Activated CD4-positive, CD25-positive, alpha-beta regulatory T cell treated with anti-CD3 and anti-CD28 coated beads, Interleukin-2, amount 50 U/mL, for 16 hours (primary cell): ENCODE measurements at places on chromosomes 16 and 17.

DNA sequence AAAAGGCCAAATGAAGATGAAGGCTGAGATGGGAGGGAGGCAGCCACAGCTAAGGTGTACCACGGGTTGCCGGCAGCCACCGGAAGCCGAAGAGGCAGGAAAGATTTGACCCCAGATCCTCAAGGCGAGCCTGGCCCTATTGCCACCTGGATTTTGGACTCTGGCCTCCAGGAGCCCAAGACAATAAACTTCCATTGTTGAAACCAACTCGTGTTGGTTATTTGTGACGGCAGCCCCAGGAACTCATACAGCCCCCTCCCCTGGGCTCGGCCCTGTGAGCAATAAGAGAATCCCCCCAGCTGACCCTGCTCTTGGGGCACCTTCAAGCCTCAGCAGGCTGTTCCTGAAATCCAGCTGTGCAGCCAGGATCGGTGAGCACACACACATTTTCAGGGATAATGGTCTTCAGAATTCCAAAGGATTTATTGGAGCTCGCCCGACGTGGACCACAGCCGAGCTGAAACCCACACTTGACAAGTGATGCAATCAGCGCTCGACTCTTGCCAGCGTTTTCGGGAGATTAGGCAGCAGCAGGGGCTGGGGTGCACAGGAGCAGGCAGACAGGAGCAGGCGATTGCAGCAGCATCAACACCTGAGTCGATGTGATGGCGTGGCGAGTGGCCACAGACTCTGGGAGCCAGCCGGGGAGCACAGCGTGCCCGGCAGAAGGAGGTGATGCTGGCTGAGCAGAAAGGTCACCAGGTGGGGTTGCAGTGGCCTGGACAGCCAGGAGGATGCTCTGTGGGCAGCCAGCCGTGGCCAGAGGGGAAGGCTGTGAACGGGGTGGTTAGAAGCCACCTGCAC lies 22.4 kb upstream of the CBX4 start:
- DNase-seq = no peak

- DNase-seq = no peak
These were observed 24.2 kb downstream of the XPO6 start for GRCh38 chr16:28187595-28188004.

DNA sequence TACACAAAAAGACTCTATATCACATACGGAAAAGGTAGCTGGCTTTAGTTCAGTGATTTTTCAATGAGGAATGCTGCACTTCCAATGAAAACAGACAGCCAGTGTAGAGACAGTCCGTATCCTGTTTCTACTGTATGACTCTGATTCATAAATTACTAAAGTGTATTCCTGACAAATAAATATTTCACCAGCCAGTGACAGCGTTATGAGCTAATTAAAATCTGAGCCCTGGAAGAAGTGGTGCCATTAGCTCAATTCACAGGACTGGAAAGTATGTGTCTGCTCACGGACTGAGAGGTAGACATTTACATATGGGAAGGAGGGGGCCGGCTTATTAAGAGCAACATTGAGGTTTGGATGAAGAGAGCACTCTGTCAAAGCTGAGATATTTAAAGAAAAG lies 207.9 kb upstream of the RBFOX1 start:
- no peak for DNase-seq

- no peak for DNase-seq
These were observed 650 bp downstream of the ATP6V0A1 start for GRCh38 chr17:42459256-42459800.

DNA sequence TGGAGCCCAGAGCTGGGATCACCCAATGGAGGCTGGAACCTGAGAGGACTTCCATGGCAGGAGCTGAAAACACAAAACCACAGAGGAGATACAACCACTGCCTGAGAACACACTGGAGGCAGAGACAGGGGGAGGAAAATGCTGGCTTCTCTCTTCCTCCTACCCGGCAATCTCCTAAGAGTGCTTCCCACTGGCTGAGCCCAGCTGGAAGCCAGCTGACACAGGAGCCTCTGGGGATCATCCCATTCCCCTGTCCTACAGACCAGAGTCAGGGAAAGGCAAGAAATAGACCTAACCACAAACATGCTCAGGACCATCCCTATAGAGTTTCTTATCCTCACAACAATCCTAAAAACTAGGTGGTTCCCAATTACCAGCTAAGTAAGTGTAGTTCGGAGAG lies 112.4 kb upstream of the CDH5 start:
- DNase-seq = no peak

DNA sequence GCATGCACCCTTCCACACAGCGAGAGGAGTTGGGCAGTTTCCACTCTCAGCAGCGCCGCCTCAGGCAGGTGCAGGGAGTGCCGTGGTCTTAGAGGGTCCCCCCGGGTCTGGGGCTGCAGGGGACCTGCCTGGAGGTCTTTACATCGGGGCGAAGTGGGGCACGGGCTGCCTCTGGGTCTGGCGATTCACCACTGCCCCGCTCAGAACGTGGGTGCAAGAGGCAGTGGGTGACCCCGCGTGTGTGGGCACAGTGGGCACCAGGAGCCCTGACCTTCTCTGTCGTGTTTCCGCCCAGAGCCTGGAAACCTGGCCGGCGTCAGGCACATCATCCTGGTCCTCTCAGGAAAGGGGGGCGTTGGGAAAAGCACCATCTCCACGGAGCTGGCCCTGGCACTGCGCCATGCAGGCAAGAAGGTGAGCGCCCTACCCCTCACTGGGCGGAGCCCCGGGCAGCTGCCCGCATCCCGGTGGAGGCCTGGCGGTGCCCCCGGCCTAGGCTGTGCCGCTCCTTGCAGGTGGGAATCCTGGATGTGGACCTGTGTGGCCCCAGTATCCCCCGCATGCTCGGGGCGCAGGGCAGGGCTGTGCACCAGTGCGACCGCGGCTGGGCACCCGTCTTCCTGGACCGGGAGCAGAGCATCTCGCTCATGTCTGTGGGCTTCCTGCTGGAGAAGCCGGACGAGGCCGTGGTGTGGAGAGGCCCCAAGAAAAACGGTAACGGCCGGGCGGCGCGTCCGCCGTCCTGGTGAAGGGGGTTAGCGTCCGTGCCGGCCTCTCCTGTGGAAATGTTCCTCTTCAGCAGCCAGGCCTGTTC lies 3.7 kb downstream of the NUBP2 start:
- DNase-seq = no peak

- DNase-seq = no peak
These were observed 31.3 kb downstream of the COX4I1 start for GRCh38 chr16:85830821-85831220.

GRCh38 chr17:45101883-45102811 lies 30.2 kb downstream of the PLCD3 start:
- no peak for DNase-seq

DNA sequence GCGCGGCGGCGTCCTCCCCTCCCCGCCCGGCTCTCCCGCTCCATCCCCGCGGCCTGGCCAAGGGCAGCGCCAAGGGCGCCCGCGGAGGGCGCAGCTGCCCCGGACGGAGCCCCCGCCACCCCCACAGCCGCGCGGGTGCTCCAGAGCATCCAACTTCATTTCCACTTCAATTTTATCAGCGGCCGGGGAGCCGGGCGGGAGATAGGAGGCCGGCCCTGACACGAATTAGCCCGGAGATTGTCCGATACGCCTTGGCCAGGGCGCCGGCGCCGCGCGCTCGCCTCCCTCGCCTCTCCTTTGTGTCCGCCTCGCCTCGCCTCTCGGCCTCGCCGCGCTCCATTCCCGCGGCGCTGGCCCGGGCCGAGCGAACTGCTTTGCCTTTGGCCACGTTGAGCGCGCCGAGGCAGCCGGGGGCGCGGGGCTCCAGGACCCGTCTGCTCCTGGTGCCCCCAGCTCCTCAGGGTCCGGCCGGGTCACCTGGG lies 129.1 kb upstream of the LHX1 start:
- no peak for DNase-seq

DNA sequence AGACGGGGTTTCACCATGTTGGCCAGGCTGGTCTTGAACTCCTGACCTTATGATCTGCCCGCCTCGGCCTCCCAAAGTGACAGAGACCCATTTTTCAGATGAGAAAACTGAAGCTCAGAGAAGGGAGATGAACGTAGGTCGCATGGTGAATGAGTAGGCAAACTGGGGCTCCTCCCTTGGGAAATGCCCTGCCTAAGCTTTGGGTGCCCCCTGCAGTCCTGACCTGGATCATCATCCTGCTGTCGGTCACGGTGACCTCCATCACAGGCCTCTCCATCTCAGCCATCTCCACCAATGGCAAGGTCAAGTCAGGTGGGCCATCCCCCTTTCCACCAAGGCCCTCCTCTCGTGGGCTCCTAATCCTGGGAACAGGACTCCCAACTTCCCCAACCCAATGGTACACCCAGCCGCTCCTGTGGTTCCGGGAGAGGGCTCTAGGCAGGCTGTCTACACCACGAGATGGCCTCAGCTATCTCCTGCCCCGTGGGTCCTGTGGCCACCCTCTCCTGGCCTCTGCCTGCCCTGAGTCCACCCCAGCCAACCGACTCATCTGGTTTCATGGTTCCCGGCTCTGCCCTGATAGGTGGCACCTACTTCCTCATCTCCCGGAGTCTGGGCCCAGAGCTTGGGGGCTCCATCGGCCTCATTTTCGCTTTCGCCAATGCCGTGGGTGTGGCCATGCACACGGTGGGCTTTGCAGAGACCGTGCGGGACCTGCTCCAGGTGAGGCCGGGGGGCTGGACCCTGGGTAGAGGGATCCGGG lies 4.7 kb downstream of the SLC12A3 start:
- DNase-seq = no peak

- DNase-seq = no peak
These were observed 26.5 kb downstream of the NAGPA start for GRCh38 chr16:5007256-5007655.

DNA sequence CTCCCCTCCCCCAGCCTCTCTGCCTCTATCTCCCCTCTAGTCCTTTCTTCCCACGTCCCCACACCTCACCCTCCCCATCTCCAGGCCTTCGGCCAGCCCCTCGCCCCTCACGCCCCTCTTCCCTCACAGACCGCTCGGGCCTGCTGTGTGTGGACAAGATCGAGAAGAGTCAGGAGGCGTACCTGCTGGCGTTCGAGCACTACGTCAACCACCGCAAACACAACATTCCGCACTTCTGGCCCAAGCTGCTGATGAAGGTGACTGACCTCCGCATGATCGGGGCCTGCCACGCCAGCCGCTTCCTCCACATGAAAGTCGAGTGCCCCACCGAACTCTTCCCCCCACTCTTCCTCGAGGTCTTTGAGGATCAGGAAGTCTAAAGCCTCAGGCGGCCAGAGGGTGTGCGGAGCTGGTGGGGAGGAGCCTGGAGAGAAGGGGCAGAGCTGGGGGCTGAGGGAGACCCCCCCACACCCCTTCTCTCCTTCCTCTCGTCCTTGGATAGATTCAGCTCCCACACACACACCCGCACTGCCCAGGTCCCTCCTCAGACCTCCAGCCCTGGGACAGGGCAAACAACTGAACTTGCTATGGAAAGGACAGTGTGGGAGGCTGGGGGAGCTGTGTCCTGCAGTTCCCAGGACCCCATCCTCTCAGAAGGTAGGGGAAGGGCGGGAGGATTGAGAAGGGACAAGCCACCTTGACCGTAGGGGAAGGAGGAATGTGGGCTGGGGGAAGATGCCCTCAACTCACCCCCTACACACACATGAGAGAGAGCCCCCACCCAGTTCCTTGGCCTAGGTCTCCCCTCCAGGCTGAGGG lies 11.1 kb downstream of the NR1D1 start:
- DNase-seq = no peak

GRCh38 chr16:57305159-57305811 lies 20.8 kb upstream of the PLLP start:
- DNase-seq = no peak

- no peak for DNase-seq
These were observed 1.4 kb downstream of the PYDC1 start for GRCh38 chr16:31215287-31216162.

DNA sequence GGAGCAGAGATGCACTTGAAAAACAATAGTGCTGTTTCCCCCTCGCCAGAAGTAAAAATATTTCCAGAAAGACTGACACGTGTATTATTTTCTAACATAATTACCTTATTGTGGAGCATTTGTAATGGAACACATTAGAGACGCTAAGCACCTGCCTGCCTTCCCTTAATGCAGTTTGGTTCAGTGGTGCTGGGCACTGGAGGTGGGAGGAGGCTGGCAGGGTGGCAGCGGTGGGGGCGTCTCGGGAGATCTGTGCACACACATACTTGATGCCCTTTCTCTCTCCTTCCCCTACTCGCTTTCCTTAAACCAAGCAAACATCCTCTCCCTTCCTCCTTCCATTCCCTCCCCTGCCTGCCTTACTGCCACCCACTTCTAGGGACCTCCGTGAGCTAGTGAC lies 156.6 kb upstream of the SDK2 start:
- DNase-seq = no peak

DNA sequence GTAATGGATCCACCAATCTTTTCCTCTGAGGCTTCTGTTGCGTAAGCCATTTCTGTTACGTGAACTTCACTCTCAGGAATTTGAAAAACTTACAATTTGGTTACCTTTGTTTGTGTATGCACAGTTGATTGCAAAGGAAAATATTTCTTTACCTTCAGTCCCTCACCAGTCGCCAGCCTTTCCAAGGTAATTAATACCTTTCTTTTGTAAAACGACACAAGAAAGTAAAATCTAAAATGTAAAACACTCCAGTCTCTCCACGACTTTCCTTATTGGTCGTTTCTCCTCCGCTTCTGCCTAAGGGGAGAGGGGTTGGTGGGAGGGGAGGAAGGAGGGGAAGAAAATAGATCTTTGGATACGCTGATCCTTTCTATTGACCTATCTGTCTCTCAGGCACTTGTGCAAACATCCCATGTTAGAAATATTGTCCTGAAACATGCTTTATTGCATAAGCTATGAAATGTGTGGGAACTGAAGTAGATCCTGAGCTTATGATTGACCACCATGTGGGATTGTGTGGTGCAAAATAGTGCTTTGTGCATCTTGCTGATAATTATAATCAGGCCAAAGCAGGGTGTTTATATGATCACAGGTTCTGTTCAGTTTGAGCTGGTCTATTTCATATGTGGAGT lies 32.4 kb upstream of the EFCAB13 start:
- DNase-seq = no peak

DNA sequence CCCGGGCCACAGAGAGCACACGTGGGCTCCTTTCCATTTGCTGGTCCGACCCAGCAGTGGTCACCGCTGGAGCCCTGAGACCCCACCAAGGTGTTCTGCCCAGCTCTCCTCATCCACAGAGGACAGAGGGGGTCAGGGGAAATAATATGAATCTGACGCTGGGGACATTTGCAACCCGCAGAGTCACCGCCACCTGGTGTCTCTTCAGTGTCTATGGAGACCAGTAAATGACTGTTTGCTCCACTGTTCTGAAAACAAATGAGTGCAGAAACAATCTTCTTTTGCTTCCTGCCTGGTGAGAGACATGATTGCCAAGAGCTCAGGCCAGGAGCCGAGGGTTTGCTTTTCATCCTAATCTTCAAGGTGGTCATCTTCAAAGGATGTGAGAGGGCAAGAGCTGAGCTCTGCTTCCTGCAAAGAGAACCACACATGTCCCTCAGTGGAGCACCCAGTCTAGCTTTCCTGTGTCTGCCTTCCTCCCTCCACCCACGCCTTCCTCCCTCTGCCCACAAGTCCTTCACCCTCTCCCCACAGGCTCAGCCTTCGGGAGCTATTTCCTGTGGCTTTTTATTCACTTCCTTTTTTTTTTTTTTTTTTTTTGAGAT lies 14.7 kb upstream of the KLHDC4 start:
- no peak for DNase-seq

GRCh38 chr17:31715446-31715845 lies 143.6 kb downstream of the COPRS start:
- DNase-seq = no peak

GRCh38 chr17:55722742-55723487 lies at the start of gene TMEM100:
TMEM100 (minus strand) TSS chr17:55722864; CDS start chr17:55721070, 1,794 bp downstream.
- DNase-seq = no peak

GRCh38 chr16:50451951-50452508 lies 83.2 kb upstream of the BRD7 start:
- no peak for DNase-seq
